Naive B cell (primary cell): ENCODE measurements at places on chromosomes 1 and 21.

GRCh38 chr1:35049116-35049515 lies 17.4 kb upstream of the ZMYM6 start:
- DNase-seq, result no peak

GRCh38 chr1:2322581-2323211 lies 68.7 kb downstream of the MORN1 start:
- DNase-seq, result no peak

GRCh38 chr21:17512253-17513213 lies at the start of gene CXADR:
TSS of gene CXADR (plus strand) at chr21:17513043. CDS start at chr21:17513130, 87 bp downstream.
- peak; percentile 16 for DNase-seq

- peak; percentile 70 for DNase-seq
Observed at GRCh38 chr1:8848663-8849386, 29.7 kb downstream of the ENO1 start.

GRCh38 chr1:211920141-211920572 lies 89.6 kb upstream of the LPGAT1 start:
- DNase-seq, result no peak

DNA sequence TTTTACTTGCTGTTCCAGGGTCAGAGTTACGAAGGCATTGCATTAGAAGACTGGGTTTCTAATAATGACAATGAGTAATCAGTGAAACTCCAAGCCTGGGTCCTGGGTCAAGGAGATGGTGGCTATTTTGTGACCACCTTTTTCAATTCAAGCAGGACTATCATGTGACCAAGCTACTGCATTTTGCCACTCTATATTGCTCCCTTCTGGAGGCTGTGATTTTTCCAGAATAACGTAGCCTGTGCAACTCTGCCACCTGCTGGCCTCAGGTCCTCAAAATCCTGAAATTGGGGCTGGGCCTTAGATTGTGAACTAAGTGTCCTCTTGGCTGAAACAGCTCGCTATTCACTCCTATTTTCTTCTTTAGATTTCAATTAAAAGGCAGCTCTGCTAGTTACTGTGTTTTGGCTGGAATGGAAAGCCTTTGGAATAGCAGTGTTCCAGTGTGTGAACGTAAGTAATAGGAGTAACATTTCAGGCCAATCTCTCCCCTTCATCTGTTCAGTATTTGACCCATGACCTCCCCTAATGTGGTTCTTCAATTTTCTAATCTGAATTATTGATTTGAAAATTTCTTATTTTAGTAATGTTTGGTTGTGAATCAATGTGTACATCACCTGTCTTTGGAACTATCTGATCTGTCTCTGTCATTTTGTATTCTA lies 52.9 kb upstream of the CD46 start:
- peak; percentile 9 for DNase-seq

DNA sequence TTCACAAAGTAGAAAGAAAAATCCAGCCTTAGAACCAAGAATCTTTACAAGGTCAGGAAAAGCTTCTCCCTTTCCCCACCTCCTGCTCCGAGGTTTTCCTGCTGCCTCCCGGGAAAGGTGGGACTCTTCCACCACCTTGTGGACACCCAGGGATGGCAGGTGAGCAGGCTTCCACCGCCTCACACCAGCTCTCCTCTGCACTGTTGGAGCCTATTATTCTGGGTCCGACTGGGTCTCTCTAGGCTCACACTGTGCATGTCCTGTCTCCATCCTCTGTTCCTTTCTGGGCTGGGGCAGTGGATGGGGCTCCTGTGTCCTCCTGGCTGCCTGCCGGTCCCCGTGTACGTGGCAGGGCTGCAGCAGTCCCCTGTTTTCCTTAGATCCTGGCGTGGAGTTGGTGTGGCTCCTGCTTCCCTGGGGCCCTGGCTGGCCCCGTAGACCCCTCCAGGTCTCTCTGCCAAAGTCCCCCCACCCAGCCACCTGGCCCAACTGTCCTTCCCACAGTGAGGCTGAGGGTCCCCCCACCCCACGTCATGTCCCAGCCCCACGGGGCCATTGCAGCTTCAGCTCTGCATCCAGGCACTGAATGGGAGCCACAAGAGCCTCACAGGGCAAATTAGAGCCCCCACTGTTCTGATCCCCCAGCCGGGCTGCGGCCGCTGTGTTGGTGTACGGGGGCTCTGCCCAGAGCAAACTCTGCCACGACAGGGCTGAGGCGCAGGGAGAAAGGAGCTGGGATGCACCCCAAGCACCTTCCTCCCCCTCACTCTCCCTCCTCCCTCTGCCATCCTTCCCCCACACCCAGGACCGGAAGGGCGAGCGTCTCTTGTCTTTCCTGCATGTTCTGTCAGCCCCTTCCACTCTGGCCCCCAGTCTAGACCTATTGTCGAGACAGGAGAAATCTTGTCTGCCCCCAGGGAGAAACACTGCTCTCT lies 3.3 kb upstream of the SLC45A1 start:
- DNase-seq, result no peak

DNA sequence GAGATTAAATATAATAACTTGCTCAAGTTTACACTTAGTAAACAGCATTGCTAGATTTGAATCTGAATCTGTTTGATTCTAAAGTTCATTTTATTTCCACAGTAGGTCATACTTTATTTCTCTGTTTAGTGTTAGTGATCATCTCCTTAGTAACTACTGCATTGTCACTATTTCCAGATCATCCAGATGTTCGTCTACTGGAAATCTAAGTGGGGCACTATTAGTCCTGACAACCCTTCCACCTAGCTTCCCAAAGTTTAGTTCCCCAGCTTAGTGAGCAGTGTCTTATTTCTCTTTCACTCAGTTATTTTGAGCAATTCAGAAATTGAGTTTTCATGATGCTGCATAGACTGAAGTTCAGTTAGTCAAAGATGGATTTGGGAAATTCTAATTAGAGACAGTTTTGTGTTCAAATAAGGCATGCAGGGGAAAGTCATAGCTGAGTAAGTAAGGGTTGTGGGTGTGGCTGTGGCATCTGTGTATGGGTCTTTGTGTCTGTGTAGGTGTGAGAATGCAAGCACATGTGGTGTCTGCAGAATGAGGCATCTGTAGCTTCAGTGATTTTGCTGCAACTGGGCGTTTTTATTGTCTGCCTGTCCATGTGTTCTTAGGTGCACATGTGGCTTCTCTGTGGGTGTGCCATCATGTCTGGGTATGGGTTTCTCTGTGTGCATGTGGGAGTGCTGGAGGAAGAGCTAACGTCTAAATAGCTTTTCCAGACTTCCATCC lies 107.3 kb downstream of the NTMT2 start:
- DNase-seq, result no peak

- DNase-seq, result no peak
Observed at GRCh38 chr1:85179522-85179921, 21.3 kb downstream of the SYDE2 start.

DNA sequence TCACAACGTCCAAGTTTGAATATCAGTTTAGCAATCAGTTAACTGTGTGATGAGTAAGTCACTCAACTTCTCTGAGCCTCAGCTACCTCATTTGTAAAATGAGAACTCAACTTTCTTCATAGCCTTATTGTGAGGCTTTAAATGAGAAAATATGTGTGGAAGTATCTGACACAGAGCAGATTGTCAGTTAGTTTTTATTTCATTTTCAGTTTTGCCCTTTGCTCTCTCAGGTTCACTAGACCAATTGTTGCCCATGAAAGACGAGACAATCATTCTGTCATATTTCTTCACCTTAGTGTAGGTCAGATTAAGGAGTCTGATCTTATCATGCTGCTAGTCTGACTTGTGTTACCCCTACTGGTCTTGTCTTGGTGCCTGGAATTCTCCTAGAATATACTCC lies 232.8 kb upstream of the PTBP2 start:
- no peak for DNase-seq

DNA sequence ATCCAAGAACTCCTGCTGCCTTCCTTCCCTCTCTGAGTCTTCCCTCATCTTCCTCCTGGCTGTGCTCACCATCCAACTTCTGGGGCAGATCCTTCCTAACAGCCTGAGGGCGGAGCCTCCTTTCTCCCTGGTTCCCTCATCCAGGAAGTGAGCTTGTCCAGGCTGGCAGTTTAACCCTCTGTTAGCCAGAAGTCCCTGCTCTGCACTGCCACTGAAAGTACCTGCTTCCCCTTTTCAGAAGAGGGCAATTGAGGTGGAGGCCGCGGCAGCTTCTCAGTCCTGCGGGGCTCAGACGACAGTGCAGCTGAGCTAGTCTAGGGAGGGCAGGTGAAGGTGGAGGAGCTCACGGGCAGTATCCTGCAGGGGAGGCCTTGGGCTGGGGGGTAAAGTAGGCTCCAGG lies 149.1 kb downstream of the FCRL5 start:
- DNase-seq, result no peak

DNA sequence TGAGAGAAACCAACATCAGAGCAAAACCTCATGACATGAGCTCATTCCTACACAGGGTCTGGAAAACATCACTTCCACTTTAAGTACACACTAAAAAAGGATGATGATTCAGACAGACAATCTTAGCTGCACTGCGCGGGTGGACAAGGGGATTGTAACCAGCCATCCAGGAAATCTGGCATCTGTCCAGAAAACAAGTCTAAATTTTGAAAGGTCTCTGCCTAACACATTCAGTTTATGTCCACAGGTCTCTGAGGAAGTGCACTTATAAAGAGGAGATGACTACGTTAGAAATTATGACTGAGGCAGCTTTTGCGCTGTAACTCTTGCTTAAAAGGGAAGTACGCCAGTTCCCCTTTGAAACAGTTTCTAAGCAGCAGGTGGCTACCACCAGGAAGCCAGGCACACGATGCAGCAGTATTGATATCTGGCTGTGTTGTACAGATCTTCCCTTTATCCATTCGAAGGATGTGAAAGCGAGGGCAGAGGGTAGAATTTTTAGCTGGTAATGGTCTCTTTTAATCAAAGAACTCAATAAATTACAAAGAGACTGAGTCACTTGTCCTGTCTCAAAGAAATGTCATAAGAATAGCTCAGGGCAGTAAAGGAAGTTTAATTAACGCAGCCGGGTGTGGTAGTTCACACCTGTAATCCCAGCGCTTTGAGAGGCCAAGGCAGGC lies 128.0 kb downstream of the SETD4 start:
- peak; percentile 72 for DNase-seq

- no peak for DNase-seq
Observed at GRCh38 chr1:182725259-182726255, 41.2 kb upstream of the RGS8 start.

GRCh38 chr1:65310078-65310587 lies 790 bp downstream of the DNAJC6 start:
- DNase-seq, result no peak

DNA sequence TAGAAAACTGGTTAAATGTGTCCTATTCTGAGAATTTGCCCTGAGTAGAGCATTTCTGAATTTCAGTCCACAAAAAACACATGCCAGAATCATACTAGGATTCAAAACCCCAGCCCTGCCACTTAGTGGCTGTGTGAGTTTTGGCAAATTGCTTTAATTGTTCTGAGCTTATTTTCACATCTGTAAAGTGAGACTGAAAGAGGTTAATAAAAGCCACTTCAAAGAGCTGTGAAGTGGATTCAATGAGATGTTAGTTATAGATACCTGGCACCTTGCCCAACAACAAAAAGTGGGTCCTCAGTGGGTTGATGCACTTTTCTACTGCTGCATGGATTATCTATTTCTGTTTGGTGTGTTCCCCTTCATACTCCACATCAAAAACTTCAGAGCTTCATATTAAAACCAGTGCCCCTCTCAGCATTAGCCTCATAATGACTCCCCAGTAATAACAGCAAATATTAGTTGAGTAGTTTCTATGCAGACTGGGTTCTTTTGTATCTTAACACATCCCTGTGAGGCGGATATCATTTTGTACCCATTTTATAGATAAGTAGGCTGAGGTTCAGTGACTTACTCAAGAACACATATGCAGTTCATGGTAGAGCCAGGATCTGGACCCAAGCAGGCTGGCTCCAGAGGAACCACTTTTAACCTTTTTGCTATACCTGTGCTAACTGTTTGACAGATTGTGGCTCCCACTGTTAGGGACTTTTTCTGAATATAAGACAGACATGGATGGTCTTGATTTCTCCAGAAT lies 14.2 kb upstream of the ADORA3 start:
- no peak for DNase-seq

DNA sequence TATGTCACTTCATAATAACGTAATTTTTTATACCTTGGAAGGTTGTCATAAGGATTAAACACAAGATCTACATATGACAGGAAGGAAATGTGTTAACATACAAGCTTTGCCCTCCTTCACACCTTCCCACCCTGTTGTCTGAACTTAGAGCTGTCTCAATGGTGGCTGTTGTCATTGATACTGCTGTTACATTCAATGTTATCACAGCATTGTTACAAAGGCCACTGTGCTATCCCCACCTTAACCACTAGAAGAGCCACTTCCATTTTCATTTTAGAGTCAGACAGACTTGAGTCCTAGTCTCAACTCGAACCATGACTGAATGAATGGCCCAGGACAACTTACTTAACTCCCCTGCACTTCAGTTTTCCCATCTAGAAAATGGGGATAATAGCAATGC lies 31.2 kb downstream of the TAS1R2 start:
- no peak for DNase-seq

GRCh38 chr1:93578433-93578830 lies 103.2 kb downstream of the BCAR3 start:
- no peak for DNase-seq

GRCh38 chr1:167924543-167925231 lies 10.8 kb upstream of the ADCY10 start:
- DNase-seq, result no peak

DNA sequence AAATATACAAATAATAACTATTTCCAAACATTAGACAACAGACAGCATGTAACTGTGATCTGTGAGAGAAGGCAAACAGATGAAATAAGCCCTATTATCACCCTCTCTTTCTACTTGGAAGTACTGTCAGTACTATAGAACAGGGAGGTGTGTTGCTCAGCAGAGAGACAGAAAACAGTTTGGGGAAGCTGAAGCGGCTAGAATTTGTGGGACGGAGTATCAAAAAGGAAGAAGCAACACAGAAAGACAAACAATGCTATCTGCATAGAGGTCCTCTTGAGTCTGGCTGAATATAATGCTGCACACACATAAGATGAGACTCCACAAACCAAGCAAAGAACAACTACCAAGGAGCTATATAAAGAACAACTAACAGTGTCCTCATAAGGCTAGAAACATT lies 59.4 kb downstream of the ZZZ3 start:
- DNase-seq, result no peak

DNA sequence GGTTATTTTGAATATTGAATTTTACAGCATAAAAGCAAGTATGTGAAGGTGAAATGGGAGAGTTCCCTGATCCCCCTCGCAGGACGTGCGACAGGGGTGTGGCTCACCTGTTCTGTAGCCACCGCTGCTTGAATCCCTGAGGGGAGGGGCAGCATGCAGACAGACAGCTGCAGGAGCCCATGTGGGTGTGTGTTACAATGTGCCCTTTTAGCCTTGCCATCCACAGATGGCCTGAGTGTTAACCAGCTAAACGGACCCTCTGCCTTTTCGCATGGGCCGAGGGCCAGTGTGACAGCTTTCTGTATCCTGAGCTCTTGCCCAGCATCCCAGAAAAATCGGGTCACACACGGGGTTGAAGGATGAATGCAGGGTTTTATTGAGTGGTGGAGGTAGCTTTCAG lies 43.3 kb downstream of the JAM2 start:
- DNase-seq, result no peak

DNA sequence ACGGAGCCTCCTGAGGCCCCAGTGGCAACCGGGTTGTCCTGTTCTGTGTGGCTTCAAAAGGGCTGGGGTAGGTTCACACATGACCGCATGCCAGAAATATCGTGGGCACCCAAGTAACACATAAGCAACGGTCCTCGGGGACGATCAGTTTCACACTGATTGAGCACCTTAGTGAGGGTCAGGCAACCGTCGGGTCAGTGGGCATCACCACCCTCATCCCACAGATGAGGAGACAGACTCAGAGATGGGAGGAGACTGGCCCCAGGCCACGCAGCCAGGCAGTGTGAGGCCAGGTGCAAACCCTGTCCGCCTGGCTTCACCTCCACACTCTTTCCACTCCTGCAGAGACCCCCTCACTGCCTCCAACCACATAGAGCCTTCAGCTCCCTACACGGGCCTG lies 309.8 kb downstream of the MATN1 start:
- no peak for DNase-seq

GRCh38 chr1:1426496-1427105 lies 5.5 kb upstream of the ANKRD65 start:
- DNase-seq, result no peak
